GM23338 (cell line): ENCODE measurements at places on chromosomes 2 and 18. TPM values are rescaled to one million over a fixed set of nuclear protein-coding genes. Genes with fewer than 3 reads are reported as not detected.

The CEP192 gene
- 23.3 and 30.6 TPM in 2 replicates for total RNA-seq

The TMEM247 gene
- total RNA-seq: not detected in 2 replicates

The TEX44 gene
- total RNA-seq: not detected in 2 replicates

The TMEM182 gene
- 6.2 and 7.2 TPM in 2 replicates for total RNA-seq

The TUBA3E gene
- 0.21 and 0.66 TPM in 2 replicates for total RNA-seq

The MROH2A gene
- total RNA-seq: not detected in 2 replicates

The CAPN14 gene
- total RNA-seq: 0.54 TPM in 1 of 2 replicates, not detected in the other

The POTEI gene
- 0.08 and 0.56 TPM in 2 replicates for total RNA-seq

The APOB gene
- 0.56 and 0.62 TPM in 2 replicates for total RNA-seq

GRCh38 chr2:191013682-191013931, 364 bp downstream of the STAT1 start:
- DNase-seq: no peak

- no peak for DNase-seq
These were observed 218.8 kb downstream of the BCL11A start for GRCh38 chr2:60334610-60335009.

DNA sequence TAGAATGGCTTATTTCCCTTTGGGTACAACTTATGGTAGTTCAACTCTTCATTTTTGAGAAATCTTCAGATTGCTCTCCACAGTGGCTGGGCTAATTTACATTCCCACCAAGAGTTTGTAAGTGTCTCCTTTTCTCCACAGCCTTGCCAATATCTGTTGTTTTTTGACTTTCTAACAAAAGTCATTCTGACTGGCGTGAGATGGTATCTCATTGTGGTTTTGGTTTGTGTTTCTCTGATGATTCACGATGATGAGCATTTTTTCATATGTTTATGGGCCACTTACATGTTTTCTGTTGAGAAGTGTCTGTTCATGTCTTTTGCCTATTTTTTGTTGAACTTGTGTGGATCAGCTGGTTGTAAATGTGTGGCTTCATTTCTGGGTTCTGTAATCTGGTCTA, 871.0 kb downstream of the EPHA4 start:
- DNase-seq: no peak

- DNase-seq: no peak
These were observed 65.3 kb downstream of the BIRC6 start for GRCh38 chr2:32422133-32422532.

DNA sequence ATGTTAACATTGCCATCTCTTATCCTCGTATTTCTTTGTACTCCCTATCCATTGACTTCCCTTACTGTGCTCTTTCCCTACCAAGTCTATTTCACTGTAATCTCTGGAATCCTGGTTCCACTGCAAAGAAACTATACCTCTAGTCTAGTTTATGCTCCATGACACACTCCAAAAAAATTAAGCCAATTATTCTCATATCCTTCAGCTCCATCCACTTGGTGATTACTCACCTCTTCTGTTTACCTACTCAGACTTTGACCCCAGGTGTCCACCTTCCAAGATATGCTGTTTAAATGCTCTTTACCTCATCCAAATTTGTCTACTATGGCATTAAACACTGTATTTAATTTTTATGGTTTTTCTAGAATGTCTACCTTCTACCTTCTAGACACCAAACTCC, 137.9 kb downstream of the ATAD2B start:
- no peak for DNase-seq

DNA sequence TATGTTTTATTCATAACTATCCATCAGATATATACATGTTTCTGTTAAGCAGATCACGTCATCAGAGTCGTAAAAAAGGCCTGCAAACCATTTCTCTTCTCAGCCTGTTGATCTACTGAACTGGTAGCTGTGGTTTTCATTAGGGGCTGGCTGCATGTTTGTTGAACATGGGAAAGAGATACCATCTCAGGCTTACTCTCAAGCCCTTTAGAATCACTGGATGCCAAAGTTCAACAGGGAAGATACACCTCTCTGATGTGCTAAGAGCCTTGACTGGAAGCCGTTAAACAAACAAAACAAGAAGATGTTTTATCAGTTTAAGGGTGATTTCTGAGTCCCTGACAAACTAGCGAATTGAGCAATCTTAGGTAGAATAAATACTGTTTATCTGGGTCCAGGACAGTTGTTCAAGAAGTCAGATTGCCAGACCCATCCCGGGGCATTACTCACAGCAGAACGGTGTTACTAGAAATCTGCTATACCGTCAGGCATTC, 94.5 kb upstream of the LMAN1 start:
- DNase-seq: no peak

GRCh38 chr2:44137872-44138551, 30.7 kb upstream of the PPM1B start:
- peak; percentile 86 for DNase-seq

DNA sequence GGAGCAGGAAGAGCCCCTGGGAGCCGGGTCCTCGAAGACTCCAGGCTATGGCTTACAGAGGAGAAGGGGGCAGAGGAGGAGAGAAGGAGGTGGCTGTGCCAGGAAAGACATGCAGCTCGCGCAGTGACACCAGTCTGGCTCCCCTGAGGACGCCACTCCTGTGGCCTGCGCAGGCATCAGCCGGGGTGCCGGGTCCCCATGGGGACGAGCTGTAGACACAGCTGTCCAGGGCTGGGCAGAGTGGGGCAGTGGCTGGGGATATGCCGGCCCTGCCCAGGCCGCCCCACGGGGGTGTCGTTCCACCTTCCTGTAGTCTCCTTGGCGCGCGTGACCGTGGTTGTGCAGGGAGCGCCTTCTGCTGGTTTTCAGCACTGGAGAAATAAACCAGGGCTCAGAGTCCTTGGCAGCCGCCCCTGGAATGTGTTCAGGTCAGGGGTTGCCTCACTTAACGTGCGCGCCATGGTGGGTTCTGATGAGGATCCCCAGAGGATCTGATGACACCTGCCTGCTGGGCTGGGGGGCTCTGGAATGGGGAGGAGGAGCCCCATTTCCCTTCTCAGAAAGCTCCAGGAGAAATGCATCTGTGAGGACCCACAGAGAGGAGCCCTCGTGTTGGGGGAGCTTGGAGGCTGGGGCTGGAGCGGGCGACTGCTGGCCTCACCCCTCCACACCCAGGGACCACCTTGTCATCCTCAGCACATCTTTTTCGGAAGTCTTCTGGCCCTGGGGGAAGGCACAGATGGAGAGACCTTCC, 26.7 kb downstream of the RAMP1 start:
- no peak for DNase-seq

DNA sequence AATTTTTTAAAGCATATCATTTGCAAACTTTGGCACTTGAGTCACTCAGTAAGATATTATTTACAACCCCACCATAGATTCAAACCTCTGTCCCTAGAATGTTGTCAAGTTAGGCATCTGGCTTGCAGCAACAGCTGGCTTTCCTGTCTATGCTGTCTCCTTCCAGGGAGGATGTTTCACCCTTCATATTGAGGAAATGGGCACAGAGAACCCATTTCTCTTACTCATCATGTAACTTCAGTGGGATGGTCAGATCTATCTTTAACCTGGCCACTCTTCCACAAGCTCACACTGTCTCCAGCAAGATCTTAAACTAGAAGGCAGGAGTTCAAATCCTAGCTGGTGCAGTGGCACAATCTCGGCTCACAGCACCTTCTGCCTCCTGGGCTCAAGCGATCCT, 15.8 kb downstream of the LCT start:
- no peak for DNase-seq

DNA sequence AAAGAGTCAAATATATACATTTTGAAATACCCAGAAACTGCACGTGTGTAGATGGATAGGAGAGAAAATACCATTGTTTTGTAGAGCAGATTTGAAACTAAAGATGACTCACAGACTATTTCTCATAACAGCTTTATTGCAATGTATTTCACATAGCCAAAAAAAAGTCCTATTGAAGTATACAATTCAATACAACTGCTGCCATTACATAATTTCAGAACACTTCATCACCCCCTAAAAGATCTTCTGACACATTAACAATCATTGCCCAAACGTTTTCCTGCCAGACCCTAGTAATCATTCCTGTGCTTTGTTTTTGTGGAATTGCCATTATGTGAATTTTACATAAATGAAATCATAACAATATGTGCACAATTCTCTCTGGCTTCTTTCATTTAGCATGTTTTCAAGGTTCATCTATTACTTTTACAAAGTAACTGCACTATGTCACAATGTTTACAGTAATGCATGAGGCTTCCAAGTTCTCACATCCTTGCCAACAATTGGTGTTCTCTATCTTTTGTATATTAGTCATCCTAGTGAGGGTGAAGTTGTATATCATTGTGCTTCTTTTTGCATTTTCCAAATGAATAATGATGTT, 378.6 kb upstream of the CWC22 start:
- no peak for DNase-seq

GRCh38 chr2:219744600-219744999, 117.2 kb downstream of the SLC4A3 start:
- no peak for DNase-seq

- peak; percentile 88 for DNase-seq
These were observed 456 bp downstream of the LRP1B start for GRCh38 chr2:142130111-142131009.

GRCh38 chr2:103152556-103152955, 390.7 kb downstream of the TMEM182 start:
- no peak for DNase-seq

DNA sequence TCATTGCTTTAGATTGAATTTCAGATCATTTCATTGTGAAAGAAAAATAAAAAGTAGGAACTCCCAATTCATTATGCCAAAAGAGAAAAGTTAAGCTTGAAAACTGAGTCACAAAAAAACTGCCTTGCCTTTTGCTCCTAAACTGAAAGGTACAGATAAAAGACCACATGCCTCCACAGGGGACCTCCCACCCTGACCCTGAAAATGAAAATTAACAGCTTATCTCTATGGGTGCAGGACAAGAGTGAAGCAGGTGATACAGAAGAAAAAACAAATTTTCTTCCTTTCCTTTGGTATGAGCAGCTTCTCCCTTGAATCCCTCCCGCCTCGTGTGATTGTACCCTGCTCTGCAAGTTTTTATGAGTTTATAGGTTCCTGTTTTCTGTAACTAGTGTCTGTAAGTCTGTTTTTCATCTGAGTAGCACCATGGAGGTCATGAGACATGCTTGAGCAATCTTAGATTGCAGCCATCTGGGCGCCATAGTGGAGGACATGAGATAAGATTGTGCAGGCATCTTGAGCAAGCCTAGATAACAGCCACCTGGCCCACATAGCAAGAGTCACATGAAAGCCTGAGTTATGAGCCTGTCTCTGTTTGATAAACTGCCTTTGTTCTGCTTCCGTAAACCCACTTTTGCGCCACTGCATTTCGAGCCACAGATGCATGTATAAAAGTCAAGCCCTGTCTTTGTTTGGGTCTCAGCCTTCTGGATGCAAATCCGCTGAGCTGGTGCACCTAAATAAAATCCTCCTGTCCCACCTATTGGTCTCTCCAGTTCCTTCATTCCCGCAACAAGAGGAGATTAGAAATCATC, 56.2 kb upstream of the DYNC1I2 start:
- peak; percentile 43 for DNase-seq

- no peak for DNase-seq
These were observed 3.4 kb downstream of the HS6ST1 start for GRCh38 chr2:128315122-128315828.

GRCh38 chr2:64972876-64973275, 16.3 kb upstream of the SLC1A4 start:
- no peak for DNase-seq

DNA sequence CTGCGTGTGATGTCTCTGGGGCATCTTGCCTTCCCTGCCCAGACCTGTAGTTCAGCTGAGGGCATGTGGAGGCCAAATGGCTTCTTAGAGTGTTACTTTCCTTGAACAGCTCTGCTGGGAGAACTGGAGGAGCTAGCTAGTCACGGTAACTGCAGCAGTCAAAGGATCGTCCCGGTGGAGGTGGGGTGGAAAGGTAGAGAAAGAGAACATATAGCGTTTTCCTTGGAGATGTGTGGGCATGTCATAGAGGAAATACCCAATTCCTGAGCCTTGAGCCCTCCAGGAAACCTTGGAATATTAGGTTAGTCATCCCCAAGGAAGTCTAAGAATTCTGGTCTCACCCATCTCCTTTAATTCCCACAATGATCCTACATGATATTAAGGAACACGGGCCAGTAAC, 33.5 kb upstream of the IL37 start:
- DNase-seq: no peak

DNA sequence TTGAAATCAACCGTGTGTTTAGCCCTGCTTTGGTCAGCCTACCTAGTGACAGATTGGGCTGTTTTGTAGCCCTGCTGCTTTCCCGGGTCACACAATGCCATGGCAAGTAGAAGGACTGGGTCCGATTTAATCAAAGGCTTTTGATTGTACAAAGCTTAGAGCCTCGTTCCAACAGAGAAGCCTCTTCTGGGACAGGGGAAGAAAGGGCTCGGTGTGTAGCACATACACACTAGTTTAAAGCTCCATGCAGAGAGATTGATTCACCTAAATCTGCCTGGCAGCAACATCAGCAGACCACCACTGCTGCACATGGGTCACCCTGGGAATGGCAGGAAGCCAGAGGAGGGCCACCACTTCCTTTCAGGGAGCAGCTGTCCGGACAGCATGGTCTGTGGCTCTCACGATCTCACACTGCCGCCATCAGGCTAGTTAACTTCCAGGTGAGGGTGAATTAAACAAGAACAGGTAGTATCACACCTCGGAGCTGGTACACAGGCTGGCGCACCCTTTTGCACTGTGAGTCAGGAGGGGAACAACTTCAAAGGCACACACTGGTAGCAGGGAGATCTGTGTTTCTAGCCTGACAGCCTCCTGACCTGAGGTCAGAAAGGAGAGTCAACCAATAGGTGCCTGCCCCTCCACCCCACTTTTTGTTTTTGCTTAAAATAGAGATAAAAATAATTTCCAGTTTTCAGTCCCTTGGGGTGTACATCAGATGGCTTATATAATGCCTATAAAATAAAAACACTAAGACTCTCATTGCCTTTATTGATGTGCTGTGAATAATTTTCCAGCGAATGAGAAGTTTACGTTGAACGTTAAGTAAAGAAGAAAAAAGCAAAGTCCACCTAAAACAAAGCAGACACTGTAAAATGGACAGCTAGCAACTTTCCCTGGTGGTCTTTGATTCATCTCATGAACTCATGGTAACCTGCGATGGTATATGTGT, 108.5 kb downstream of the CDCA7 start:
- DNase-seq: peak; percentile 23

DNA sequence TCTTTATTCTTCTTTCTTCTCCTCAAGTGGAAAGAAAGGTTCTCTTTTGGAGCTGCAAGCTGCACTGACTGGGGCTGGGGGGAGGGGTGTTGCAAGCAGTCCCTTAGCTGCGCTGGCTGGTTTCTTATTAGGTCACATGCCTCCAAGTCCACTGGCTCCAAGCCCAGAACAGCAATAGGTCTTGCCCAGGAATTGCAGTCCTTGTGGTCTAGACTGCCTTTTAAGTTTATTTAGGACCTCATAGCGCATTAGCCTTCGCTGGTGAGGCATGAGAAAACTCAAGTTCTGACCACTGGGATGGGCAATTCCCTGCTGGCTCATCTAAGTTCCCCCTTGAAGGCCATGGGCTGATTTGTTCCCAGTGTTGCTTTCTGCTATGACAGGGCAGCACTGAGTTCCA, 138.6 kb upstream of the SCN7A start:
- peak; percentile 14 for DNase-seq
